ENCODE measurements at places on chromosomes 13 and 19. TPM values are rescaled to one million over a fixed set of nuclear protein-coding genes. Genes with fewer than 3 reads are reported as not detected.

- DNase-seq: no peak
Measured at GRCh38 chr19:40502647-40503319, 36.0 kb downstream of the SPTBN4 start.

DNA sequence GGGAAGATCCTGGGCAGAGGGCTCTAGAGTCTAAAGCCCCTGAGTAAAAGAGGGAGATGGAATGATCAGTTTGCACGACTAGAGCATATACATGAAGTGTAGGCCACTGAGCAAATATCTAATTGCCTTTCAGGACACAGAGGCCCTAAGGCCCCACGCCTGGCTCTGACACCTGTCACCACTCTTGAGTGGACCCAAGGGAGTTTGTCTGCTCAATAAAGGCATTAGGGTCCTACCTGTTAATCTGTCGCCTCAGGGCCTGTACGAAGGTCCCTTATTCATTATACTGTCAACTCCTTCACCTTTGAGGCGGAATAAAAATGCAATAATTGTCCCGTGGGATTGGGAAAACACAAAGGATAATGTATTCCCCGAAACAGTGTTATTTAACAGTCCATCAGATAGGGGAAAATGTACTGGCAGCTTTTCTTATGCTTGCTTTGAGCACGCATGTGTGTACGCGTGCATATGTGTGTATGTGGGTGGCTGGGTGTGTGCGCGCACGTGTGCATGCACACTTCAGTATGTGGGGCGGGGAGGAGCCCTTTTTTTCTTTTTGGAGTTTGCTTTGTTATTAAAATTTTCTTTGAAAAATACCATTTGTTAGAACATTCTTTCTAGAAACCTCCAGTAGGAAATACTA, 161.8 kb upstream of the SERP2 start:
- DNase-seq: no peak

IGFL2 gene
- total RNA-seq: 2.5 TPM

DNA sequence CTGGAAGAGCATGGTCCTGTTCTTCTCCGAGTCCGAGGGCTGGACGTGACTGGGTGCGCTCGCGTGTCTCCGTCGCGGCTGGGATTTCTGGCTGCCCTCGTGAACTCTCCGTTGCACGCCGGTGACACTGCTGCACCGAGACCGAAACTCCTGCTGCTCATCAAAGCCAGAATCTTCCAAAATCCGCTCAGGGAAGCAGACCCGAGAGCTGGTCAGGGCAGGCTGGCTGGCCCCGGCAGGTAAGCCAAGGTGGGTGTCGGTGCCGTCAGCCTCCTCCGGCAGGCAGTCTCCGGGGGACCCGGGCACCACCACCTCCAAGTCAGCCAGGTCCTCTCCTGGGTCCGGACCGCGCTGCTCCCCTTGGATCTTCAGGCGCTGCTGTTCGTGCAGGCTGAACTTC, 119.9 kb downstream of the TBC1D4 start:
- no peak for DNase-seq

GRCh38 chr13:48808683-48809082, 155.0 kb downstream of the CYSLTR2 start:
- DNase-seq: no peak

DNA sequence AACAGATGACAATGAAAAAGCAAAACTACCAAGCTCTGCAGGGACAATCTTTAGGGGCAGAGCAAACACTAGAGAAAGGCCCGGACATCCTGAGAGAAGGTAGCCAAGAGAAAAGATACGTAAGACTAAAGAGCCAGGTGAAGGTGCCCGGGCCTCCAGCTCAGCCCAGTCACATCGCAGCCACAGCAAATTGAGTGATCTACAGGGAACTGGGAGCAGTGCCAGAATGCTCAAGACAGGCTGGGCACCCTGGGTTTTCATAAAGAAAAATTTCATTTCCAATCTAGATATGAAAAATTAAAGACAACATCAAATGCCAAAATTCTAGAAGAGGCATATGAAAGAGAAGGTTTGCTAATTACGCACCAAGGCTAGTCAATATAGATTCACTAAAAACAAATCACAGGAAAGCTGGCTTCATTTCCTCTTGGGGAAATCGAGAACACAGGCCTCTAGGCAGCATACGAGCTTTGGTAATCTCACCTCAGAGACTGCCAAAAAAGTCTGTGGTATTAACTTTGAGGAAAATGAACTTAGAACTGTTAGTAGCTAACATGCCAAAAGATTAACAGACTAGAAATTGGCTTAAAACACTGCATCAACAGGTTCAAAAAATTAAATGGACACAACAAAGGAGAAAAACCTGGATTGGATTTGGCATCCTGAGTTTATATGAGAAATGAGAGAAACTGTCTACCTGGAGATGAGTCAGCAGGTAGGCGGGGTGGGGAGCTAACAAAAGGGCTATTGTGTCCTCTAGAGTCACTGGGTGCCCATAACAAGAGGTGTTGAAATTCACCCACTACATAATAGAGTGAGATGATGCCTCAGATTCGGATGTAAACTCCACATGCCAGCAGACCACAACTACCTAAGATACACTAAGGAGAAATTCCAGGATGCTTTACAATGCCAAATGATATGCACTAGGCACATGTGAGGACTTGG, 6.6 kb downstream of the ANKRD10 start:
- peak; percentile 81 for DNase-seq

DNA sequence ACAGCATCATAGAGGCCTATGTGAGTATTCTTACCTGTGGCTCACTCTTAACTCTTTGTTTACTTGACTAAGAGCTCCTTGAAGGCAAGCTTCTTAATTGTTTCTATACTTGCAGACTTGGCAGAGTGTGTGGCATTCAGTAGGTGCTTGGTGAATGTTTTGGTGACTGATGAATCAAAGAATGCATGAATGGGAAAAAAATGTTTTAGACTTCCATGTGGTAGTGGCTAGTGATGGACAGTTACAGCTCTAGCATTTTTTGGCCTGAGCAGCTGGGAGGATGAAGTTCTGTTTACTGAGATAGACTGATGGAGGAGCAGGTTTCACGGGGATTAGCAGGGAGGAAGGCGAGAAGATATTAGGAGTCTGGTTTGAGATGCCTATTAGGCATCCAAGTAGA, 13.6 kb downstream of the HAS1 start:
- DNase-seq: no peak

All from colonic mucosa (tissue), 4 donors.